Cerebellar nuclear complex (tissue), 1 donor: ENCODE measurements at places on chromosomes 4 and X.

DNA sequence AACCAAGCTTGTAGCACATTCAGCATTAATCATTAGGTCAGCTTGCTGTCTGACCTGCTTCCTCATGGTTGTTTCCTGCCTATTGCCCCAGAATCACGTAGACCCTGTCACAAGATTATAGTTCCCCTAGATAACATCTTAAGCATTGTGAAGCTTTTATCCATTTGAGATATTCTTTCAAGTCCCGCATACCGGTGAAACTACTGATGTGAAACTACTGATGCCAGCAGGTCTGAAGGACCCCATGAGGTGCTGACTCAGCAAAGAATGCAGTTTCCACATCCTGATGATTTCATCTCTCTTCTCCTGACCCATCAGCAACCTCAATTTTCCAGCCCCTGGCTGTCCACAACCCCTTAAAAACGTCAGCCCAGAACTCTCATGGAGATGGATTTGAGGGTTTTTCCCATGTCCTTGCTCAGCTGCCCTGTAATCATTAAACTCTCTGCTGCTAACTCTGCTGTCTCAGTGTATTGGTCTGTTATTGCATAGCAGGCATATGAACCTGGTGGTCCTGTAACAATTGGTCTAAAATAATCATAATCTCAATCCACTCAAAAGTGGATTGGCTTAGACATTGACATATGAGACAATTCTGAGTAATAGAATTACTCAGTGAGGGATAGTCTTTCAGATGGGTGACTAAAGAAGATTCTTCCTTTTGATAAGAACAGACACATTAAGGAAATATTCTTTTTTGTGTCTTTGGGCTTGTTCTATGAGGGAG is 26.3 kb upstream of the UBA6 start:
- no peak for DNase-seq

GRCh38 chr4:26257850-26258249 is 63.0 kb upstream of the RBPJ start:
- no peak for DNase-seq

GRCh38 chr4:8410066-8410625 is 30.4 kb downstream of the ACOX3 start:
- DNase-seq, result no peak

DNA sequence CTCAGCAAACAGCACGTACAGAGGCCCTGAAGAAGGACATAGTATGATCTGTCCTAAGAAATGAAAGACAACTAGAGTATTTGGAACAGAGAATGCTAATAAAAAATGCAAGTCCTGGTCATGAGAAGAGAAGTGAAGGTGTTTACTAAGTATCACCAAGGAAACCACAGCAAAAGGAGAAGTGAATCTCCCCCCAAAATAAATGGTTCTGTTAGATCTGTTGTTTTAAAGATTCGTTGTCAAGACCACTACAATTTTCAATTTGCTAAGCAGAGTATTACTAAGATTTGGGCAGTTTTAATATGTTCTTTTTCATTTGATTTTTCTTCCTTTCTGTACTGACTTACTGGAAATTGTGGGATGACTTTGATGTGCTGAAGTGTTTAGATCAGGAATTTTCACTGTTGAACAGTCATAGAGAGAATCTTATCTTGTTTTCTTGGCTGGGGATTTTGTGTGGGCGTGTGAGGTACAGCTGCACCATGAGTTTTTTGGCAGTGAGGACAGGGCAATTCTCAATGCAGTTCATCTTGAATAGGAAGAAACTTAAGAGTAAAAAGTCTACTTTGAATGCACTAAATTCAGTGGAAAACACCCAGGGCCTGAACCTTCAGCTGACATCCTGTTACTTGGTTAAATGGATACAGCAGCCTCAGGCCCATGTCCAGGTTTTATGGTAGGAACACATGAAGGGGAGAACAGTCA is 132.2 kb downstream of the STIM2 start:
- no peak for DNase-seq

DNA sequence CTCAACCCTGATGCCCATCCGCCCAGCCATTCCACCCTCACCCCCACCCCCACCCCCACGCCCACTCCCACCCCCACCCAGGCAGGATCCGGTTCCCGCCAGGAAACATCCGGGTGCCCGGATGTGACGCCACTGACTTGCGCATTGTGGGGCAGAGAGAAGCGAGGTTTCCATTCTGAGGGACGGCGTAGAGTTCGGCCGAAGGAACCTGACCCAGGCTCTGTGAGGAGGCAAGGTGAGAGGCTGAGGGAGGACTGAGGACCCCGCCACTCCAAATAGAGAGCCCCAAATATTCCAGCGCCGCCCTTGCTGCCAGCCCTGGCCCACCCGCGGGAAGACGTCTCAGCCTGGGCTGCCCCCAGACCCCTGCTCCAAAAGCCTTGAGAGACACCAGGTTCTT is at the start of gene MAGEA1:
Gene MAGEA1, plus strand, starts transcription at position 154 of the 400 bp plus-strand sequence. CDS start 3,106 bp downstream, outside the sequence.
- no peak for DNase-seq

DNA sequence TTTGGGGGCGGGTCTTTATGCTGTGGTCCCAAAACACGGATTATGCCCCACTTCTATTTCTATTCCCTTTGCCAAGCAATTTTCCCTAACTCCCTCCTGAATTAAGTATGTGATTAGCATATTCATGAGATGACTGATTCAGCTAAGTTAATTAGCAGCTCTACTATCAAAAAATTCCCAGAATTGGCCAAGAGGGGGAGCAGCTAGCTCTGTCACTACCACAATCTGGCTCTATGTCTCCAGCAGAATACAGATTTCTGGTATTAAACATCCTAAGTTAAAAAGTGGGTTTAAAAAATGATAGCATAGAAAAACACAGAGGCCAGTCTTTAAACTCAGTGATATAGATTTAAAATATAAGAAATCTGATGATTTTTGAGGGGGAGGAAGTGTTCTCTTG is 80.3 kb downstream of the GPC4 start:
- DNase-seq, result no peak

GRCh38 chrX:150731795-150732194 is 38.6 kb downstream of the MTMR1 start:
- no peak for DNase-seq

- no peak for DNase-seq
Observed at GRCh38 chrX:27254656-27255055, 208.5 kb downstream of the PPP4R3C start.
